Esophagus muscularis mucosa (tissue), 4 donors: ENCODE measurements at places on chromosomes 1 and 21. TPM values are rescaled to one million over a fixed set of nuclear protein-coding genes. Genes with fewer than 3 reads are reported as not detected.

The IFI44L gene
- 4.3 TPM for total RNA-seq

The ANGPTL3 gene
- not detected for total RNA-seq

The F13B gene
- total RNA-seq, result not detected

The C8A gene
- total RNA-seq, result not detected

The GBP5 gene
- total RNA-seq, result 0.71 TPM

The BTG2 gene
- total RNA-seq, result 67.7 TPM

The CR1L gene
- not detected for total RNA-seq

The LCE7A gene
- not detected for total RNA-seq

The C1orf87 gene
- not detected for total RNA-seq

The USH2A gene
- total RNA-seq, result under 0.01 TPM

The CALML6 gene
- not detected for total RNA-seq
